ENCODE measurements at places on chromosomes 3 and 15.

DNA sequence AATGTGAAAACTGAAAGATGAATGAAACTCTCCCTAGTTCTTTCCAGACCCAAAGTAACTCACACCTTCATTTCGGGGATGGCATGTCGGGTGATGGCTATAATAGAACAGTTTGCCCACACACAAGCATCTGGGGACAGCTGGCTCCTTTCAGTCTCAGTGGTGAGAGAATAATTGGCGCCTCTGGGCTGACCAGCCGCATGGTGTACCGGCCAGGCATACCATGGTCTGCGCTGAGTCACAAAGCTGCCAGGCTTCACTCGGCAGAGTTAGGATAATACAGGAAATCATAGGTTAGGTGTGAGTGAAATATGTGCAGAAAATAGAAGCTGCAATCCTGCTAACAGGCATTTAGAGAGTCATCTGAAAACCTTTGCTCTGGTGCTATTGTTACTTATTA is 80.4 kb upstream of the IGF1R start:
- no peak for DNase-seq

DNA sequence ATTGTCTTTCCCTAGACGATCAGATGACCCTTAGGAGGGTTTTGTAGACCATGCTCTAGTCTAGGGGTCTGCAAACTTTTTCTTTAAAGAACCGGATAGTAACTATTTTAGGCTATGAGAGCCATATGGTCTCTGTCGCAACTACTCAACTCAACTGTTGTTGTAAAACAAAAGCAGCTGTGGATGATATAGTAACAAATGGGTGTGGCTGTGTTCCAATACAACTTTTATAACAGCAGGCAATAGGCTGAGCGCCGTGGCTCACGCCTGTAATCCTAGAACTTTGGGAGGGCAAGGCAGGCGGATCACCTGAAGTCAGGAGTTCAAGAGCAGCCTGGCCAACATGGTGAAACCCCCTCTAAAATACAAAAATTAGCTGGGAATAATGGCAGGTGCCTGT is 6.1 kb upstream of the CMTM6 start:
- no peak for DNase-seq

- DNase-seq = no peak
These were observed 13.3 kb downstream of the XRN1 start for GRCh38 chr3:142434503-142434902.

- no peak for DNase-seq
These were observed 38.5 kb upstream of the VEPH1 start for GRCh38 chr3:157541506-157542236.

DNA sequence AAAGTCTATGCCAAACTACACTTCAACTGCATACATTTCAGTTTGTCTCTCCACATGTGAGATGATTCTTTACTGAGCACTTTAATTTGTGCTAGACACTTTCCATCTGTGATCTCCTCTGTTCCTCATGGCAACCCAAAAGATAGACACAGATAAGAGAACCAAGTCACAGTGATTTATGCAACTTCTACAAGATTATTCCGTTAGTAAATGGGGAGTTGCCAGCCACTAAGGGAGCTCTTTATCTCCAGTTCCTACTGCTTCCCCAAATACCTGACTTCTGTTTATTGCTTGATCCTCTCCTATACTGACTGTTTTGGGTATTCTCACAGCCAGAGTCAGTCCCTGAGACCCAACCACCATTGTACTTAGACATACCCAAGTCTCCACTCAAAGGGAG is 24.1 kb upstream of the AKAP13 start:
- no peak for DNase-seq

- DNase-seq = no peak
These were observed 4.1 kb upstream of the PSMA4 start for GRCh38 chr15:78536134-78536533.

- no peak for DNase-seq
These were observed 15.8 kb downstream of the ESYT3 start for GRCh38 chr3:138450181-138450580.

- no peak for DNase-seq
These were observed 40.5 kb downstream of the IL5RA start for GRCh38 chr3:3069723-3070122.

- DNase-seq = no peak
These were observed 499.8 kb upstream of the TPRG1 start for GRCh38 chr3:188671971-188672370.

DNA sequence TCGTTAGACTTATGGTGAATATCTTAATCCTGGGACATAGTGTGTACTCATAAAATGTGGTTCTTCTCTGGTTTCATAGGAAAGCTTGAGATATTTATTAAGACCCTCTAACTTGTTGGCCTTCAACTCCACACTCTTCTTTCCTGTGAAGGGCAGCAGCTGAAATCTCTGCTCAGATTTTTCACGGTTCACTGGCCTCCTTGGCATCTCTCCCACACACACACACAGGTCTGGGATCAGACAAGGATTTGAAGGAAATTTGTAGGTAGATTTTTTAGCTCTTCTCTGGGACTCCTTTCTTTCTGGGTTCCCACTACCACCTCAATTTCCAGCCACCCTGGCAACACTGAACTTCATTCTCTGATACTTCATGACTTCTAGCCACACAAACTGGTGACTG is 70.2 kb downstream of the MYRIP start:
- no peak for DNase-seq

DNA sequence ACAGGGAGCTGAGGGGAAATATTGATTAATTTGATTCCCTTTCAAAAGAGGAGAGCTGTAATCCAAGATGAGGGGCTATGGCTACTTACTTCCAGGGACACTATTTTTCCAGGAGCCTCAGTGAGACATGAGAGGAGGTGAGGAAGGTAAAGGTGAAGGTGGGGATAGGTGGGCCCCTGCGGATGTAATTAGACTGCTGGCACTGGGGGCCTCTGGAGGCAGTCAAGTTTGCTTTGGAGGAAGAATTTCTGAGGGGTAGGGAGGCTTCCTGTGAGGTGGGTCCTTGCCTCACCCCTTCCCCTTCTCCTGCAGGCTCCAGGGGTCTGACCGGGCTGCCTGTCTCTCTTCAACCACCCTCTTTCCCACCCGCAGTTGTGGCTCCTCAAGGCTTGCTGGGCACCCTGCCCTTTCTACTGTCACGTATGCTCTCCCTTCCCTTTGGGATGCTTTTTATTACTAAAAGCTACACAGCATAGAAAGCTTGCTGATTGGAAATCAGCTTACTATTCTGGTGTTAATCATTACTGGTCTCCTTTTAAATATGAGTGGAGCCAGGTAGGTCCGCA is 22.5 kb downstream of the GASK1A start:
- DNase-seq = no peak

DNA sequence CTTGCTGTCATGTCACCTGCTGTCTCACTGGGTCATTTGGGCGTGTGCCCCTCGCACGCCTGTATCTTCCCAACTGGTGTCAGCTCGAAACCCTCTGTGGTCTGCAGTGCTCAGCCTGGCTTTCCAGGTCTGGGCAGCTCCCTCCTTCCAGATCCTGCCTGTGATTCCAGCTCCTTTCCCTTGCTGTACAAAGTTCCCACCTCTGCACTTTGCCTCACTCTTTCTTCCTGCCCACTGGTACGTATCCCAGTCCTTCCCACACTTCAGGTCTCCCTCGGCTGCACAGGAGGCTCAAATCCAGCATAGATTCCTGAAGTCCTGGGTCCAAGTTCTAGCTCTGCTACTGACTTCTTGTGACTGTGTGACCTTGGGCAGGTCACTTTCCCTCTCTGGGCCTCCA is 2.1 kb upstream of the PAQR5 start:
- DNase-seq = no peak

DNA sequence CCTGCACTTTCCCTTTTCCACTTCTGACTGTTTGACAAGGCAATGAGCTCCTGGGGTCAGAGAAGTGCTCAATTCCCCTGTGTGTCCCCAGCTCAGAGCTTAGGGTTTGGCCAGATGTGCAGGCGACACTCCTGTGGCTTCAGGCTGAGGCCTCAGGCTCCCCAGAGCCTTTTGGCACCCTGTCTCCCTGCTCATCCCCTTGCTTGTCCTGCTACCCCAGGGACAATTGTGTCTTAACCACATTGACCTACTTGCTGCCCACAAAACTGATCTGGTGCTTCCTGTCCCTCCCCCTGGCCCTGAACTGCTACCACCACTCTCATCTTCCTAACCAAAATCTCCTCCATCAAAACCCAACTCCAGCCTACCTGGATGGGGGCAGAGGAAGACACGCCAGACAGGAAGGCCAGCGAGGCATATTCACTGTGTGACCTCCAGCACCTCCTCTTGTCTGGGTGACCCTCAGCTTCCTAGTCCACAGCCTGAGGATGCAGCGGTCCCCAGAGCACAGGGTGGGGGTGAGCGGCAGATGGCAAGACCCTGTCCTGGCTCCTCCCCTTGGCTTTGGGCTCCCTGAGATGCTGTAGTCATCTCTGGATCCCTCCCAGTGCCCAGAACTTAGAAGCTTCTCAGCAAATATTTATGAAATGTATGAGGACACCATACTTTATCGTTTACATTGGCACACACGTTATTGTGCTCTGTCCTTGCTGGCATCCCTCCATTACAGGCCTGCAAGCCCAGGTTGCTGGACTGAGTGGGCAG is 98.9 kb upstream of the SLC6A6 start:
- no peak for DNase-seq
